ENCODE measurements at places on chromosomes 6 and 20.
A peak's percentile ranks its signal among the peaks of the same experiment; 100 is the strongest.

DNA sequence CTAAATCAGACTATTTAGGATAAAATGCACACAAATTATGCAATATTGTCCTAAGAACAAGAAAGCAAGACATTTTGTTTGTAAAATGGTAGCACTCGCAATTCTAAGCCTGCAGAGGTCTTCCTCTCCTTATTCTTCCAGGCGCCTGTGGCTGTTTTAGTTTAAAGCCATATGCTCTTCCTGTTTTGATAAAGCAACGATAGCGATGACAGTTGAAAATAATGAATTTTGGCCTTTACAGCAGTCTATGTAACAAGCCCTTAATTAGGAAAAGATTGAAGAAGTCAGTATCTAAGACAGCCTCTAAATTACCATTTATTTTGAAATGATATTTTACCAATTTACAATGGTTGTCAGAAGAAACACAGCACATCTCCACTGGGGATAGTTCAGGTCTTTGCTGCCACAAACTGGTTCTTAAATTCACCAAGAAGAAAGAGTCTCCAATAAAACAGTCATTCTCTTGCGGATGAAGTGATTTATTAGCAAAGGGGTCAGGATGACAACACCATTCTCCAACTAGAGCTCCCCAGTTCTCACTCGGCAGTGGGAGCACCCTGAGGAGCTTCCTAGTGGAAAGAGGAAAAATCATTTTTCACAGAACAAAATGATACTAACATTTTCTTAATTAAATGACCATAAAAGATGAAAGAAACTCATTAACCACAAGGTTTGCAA, 21.4 kb downstream of the UBE3D start:
- no peak for DNase-seq

DNA sequence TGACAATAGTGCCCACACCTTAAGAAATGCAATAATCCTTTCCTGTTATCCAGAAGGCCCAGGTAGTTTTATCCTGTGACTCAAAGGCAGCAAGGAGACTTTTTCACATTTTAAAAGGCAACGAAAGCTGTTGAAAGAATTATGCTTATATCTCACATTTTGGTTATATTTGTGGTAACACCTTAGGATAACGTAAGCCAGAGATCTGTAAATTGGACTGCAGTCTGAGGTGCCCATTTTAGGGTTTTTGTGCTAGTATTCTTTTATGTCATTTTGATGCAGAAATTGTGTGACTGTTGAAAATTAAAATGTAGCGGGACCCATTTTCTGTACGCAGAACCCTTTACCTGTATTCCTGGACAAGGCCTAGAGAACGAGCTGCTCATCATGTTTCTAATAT, 24.3 kb upstream of the MTHFD1L start:
- no peak for DNase-seq

GRCh38 chr6:108336971-108337370, 42.1 kb downstream of the AFG1L start:
- no peak for DNase-seq

- DNase-seq, result no peak
These were observed 116.4 kb upstream of the RIPOR2 start for GRCh38 chr6:25052181-25052580.

- DNase-seq, result peak; percentile 32
These were observed 8.0 kb downstream of the TP53RK start for GRCh38 chr20:46681032-46681854.

DNA sequence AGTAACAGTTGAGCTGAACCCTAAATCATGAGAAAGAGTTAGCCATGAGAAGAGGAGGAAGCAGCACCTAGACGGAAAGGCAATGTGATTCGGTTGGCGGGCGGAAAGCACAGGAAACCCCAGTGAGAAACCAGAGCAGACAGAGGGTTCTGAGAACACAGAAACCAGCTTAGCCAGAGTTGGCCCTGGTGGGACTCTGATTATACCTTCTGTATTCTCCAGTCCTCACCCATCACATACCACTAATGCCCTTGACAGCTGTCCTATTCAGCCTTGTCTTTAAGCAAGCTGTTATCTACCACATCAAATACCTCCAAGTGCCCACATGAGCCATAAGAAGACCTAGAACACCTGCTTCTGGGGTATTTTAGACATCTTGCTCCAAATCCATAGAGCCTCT, 58.9 kb upstream of the LRRC1 start:
- no peak for DNase-seq

- DNase-seq, result no peak
These were observed 50.0 kb downstream of the CDKAL1 start for GRCh38 chr6:20584100-20584731.

DNA sequence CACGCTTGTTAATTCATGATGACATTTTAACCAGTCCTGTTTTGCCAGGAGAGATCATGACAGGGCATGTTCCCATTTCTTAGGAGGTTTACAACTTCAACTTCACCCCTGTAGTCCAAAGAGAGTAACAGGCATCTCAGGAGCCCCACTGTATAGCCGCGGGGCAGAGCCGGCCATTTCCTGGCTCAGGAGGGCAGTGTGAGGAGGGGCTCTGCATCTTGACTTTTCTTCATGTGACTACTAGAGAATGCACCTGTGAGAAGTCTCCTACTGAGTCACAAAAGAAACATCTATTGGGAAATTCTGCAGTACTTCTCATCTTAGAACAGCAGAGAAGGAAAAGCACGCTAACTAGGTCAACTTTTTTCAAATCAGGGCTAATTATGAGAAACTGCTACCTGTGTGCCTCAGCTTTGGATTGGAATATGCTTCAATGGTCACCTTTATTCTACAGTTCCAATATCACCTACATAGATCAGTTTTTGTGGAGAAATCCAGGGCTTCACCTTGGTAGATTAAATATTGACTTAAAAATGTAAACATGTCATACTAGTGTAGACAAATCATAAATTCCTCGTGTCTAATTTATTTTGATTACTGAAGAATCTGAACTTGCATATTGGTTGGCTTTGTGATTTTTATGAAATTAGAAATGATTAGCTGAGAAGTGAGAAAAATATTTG, 28.6 kb upstream of the SIM1 start:
- no peak for DNase-seq

- no peak for DNase-seq
These were observed 28.5 kb upstream of the SNRPB2 start for GRCh38 chr20:16701296-16701695.

All from occipital lobe (tissue), 3 donors.